Ecto neural progenitor cell (in vitro differentiated cells): ENCODE measurements at places on chromosomes 1 and 21.

- DNase-seq: no peak
Measured at GRCh38 chr1:88774151-88774556, 90.1 kb downstream of the PKN2 start.

- DNase-seq: no peak
Measured at GRCh38 chr1:224067207-224067606, 46.7 kb upstream of the FBXO28 start.

- no peak for DNase-seq
Measured at GRCh38 chr1:2611621-2612437, 21.0 kb downstream of the MMEL1 start.

GRCh38 chr1:9018333-9018732, 7.9 kb downstream of the SLC2A7 start:
- DNase-seq: no peak

- DNase-seq: no peak
Measured at GRCh38 chr1:22056936-22057335, 4.4 kb downstream of the CDC42 start.

GRCh38 chr1:179143322-179143721, 61.5 kb downstream of the TOR3A start:
- DNase-seq: no peak

GRCh38 chr1:41810446-41810845, 108.3 kb downstream of the HIVEP3 start:
- DNase-seq: peak; percentile 62

- DNase-seq: no peak
Measured at GRCh38 chr21:44759628-44760285, 41.9 kb downstream of the UBE2G2 start.

- no peak for DNase-seq
Measured at GRCh38 chr1:117135329-117135728, 13.8 kb upstream of the TRIM45 start.

DNA sequence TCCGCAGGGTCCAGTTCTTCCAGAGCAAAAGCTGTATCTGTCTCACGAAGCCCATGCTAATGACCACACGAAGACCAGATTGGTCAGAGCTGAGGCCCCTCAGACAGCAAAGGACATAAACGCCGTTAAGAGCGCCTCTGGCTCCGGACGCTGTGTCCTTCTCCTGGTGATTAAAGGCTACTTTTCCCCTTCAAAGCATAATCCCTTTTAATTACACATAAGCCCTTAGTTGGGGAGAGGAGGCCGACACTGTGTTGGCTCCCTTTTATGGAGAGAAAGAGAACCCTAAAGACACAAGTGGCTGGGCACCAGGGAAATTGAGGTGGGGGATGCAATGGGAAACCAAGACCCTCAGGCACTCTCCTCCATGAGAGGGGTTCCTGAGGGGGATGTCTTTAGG, at the start of gene ABCA4:
Gene ABCA4, minus strand, starts transcription at position 158 of the 400 bp plus-strand sequence. Its CDS starts 103 bp downstream, at position 55.
- no peak for DNase-seq

GRCh38 chr1:230091473-230092231, 24.6 kb downstream of the GALNT2 start:
- DNase-seq: no peak

- DNase-seq: no peak
Measured at GRCh38 chr1:166489670-166490436, 323.1 kb upstream of the FAM78B start.

DNA sequence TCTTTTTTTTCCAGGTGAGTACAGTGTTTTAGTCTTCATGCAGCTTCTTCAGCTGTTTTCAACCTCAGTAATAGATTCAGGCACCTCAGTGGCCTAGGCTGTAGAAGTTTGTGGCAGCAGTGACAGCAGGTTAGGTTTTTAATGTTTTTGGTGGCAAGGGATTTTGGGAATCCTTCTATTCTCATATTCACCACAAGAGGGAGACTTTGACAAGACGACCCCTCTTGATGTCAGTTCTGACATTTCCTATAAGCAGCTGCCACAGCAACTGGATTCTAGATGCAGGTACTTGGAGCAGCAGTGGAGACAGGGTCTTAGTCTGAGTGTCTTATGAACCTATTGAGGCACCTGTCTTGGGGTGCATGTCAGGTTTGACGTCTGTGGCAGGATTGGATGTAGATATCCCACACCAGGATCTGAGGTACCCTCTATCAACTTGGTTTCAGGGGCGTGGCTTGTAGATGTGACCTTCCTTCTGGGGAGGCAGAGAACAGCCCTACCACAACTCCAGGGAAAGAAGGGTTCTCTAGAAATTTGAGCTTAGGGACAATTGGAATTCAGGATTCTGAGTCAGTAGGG, 1104.2 kb upstream of the TMPRSS15 start:
- no peak for DNase-seq

DNA sequence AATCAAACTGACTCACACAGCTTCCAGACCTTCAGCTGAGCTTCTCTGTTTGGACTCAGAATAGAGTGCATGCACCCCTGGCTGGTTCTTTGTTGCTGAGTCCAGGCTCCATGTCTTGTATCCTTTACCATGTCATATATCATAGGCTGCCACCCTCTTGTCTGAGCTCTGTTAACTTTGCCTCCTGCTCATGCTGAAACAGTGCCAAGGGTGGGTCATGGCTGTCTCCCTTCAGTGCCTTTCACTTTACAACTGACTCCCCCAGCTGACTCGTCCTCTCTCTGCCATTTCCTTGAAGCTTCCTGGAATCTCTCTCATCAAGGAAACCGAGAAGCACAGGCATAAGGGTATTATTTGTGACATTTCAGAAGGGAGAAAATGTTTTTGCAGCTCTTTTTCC, 885.3 kb downstream of the TTLL7 start:
- DNase-seq: no peak

- no peak for DNase-seq
Measured at GRCh38 chr1:185152187-185152767, 4.5 kb downstream of the TRMT1L start.

DNA sequence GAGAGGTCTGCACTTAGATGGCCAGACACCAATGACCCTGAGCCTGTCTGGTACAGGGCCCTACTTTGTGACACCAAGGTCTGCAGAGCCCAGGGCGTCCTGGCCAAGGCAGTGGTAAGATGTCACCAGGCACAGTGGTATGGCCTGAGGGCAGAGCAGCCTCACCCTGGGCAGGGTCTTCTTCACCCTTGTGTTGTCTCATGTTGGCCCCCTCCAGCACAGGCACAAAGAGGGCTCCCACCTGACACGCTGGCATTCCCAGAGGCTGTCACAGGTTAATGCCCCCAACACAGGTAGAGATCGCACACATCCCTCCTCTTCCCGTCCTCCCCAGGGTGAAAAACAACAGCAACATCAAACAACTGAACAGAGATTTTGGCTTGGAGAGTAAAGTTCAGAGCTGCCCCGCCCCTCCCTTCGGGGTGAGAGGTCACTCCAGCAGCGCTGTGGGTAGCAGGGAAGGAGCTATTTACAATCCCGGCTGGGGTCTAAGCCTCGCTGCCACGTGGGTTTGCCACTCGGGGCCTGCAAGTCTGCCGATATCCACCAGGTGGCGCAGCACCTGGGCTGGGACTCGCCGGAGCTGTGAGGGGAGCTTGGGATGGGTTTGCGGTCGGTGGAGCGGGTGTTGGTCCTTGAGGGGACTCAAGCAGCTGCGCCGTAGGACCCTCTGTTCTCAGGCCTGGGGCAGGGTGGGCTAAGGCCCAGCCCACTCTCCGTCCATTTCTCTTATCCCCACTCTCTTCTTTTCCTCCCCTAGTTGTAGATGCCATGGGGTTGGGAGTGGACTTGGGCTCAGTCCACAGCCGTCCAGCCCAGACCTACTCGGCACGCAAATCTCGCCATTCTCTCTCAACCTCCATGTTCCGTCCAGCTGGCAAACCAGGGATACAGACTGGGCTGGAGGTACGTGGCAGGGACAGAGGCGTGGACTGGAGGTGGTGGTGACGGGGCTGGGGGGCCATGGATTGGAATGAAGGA, 12.7 kb downstream of the EFNA3 start:
- DNase-seq: peak; percentile 95

- no peak for DNase-seq
Measured at GRCh38 chr1:53449693-53450092, 9.5 kb upstream of the DMRTB1 start.

DNA sequence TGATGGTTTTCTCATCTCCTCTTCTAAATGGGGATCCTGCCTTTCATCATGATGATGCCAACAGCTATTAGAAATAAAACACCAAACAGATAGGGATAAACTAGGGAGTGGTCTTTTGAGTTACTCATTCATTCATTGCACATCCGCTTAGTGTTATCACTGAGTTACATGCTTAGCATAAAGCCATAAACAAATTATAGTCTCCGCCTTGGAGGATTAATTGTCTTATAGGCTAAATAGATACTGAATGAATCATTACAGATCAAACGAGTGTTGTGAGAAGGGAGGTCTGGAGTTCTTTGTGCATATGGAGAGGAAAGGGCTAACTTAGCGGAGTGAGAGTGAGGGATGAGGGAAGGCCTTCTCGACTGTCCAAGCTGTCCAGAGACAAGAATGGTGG, 19.8 kb upstream of the GUCA2B start:
- no peak for DNase-seq

GRCh38 chr1:53345996-53346813, 18.3 kb upstream of the LRP8 start:
- DNase-seq: peak; percentile 26

GRCh38 chr1:6601049-6601922, 1.4 kb downstream of the KLHL21 start:
- DNase-seq: peak; percentile 57

DNA sequence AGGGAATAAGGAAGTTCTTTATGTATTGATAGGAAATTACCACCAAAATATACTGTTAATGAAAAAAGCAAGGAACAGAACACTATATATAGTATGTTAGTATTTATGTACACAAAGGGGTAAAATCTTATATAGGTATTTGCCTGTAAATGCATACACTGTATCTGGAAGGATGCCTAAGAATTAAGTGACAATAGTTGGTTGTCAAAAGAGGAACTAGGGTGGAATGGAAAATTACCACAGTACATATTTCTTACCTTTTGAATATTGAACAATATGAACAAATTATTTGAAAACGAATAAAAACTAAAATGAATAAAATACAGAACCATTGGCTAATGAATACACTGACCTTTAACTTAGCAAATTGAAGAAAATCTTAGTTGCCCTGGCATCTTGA, 13.6 kb downstream of the ARPC5 start:
- DNase-seq: no peak

DNA sequence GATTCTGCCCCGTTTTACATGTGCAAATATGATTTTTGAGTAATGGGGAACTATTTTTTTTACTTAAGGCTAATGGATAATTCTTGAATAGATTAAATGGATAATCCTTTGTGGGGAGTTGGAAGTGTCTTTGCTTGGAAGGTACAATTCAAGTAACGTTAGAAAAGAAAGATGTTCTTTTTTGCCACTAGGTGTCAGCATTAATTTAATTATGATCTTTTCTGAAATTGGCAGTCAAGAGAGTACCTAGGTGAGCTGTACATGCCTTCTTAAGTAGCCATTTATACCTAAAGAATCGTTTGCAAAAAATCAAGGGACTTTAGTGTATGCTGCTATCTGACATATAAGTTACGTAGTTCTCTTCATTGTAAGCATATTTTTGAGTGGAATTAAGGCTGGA, 2.2 kb downstream of the FBXO28 start:
- DNase-seq: no peak

GRCh38 chr1:17632541-17633184, 93.2 kb downstream of the ARHGEF10L start:
- DNase-seq: no peak

GRCh38 chr1:232873412-232873811, 68.2 kb downstream of the MAP10 start:
- DNase-seq: no peak

DNA sequence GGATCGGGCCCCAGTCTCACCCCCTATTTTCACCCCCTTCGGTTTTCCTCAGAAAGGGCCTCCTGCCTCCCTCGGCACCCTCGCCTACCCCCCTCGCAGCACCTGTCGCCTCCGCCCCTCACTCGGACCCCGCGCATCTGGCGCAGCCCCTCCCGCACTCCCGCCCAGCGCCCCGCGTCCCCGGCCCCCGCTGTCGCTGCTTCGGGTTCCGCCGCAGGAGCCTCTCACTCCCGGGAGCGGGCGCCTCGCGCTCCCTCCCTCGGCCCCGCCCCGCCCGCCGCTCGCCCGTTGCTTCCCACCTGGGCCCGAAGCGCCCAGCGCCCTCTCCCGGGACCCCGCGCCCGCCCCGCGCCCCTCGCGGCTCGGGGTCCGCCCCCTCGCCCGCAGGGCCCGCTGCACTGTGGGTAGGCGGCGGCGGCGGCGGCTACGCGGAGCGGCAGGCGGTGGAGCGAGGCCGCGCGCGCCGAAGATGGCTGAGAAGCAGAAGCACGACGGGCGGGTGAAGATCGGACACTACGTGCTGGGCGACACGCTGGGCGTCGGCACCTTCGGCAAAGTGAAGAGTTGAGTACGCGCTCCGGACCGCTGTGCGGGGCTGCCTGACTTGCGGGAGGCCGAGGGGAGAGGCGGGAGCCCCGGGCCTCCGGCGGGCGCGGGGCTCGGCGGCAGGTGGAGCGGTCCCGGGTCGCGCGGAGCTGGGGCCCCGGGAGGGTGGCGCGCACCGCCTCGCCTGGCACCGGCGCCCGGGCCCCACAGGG, at the start of gene PRKAA2:
Gene PRKAA2, plus strand, starts transcription at position 396 of the 758 bp plus-strand sequence. Its CDS starts 74 bp downstream, at position 470.
- DNase-seq: peak; percentile 82
